HS-27A (cell line): ENCODE measurements at places on chromosomes 2 and 18.
A peak's percentile ranks its signal among the peaks of the same experiment; 100 is the strongest.

GRCh38 chr18:644395-645004 is 13.0 kb upstream of the TYMS start:
- no peak for DNase-seq

- no peak for DNase-seq
Observed at GRCh38 chr18:6722690-6723089, 6.8 kb upstream of the ARHGAP28 start.

DNA sequence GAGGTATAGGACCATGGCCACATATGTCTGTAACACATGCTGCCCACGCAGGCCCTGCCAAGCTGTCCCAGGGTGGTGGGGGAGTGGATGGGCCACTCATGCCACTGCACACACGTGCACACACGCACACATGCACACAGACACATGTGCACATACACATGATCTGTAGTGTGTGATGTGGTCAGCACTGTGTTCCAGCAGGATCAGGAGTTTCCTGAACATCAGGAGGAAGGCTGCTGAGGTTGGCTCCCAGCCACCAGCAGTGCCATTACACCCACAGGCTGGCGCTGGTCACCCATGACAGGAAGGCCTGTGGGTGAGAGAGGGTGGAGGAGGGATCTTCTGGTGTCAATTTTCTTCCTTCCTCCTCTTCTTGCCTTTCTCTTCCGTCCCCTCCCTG is 44.7 kb downstream of the POMC start:
- no peak for DNase-seq

DNA sequence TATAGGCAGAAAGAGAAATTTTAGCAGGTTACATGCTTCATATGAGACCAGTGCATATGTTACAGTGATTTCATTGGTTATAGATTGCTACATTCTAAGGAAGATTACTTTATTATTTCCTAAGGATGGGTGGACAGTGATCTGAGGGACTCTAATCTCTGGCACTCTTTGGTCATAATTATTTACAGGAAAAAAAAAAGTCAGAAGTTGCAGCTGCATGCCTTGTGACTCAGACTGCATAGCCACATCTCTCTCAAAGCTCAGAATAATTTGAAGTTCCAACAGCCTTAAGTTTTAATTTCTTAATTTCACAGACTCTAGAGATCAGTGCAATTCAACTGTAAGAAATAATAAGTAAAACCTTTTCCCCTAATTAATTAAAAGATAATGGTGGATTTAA is 27.1 kb upstream of the BARD1 start:
- no peak for DNase-seq

GRCh38 chr2:232550354-232551249 is at the start of the genes EIF4E2 and TIGD1:
TSS of gene EIF4E2 (plus strand) at chr2:232550689. CDS start at chr2:232550725, 36 bp downstream.
TSS of gene TIGD1 (minus strand) at chr2:232550557. CDS start at chr2:232549882, 675 bp downstream.
- DNase-seq = peak; percentile 54

- no peak for DNase-seq
Observed at GRCh38 chr2:151260573-151261230, 961 bp downstream of the RBM43 start.

DNA sequence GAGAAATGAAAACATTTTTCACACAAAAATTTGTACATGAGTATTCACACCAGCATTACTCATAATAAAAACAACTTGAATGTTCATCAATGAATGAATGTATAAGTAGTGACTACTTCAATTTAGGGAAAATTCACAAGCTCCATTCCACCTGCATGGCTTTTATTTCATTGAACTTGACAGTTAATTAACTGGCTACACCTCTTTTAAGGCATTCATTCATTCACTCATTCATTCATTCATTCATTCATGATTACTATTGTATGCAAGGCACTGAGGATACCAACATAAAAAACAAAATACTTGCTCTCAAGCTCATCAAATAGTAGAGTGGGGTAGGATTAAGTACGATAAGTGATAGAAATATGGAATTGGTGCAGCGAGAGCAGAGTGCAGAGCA is 198.3 kb upstream of the DLGAP1 start:
- DNase-seq = no peak

DNA sequence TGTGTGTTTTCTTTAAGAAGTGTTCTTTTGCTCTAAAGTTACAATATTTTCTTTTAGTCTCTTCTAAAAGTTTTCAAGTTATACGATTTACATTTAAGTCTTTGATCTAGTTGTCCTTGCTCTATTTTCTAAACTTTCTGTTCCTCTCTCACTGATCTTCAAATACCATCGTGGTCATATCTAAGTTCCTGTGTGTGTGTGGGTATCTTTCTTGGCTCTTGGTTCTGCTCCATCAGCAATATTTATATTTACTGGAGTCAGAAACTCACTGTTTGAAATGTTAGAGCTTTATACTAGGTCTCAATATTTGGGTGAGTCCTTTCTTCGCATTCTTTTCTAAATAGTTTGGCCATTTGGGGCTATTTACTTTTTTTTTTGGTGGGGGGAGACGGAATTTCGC is 77.3 kb downstream of the COPS8 start:
- DNase-seq = no peak

GRCh38 chr2:174683392-174683759 is 80.9 kb downstream of the CHRNA1 start:
- no peak for DNase-seq

- no peak for DNase-seq
Observed at GRCh38 chr18:57002627-57003026, 144.3 kb upstream of the BOD1L2 start.

- no peak for DNase-seq
Observed at GRCh38 chr2:240300840-240301239, 134.6 kb upstream of the GPC1 start.

DNA sequence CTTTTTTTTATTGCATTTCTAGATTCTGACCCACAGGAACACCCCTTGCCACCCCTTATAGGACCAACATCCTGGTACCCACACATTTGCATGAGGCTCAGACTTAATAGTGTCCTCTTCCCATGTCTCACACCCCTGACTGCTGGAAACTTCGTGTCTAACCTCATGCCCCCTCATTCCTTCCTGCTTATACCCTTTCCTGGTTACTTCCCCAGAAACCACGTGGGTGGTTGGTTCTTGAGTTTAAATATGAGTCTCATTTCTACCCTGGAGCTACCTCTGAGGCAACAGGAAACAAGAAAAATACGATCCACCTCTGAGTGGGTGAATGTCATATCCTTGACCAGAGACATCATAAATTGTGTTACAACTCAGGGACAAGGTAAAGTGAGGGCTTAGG is 1.6 kb downstream of the TNP1 start:
- DNase-seq = no peak

DNA sequence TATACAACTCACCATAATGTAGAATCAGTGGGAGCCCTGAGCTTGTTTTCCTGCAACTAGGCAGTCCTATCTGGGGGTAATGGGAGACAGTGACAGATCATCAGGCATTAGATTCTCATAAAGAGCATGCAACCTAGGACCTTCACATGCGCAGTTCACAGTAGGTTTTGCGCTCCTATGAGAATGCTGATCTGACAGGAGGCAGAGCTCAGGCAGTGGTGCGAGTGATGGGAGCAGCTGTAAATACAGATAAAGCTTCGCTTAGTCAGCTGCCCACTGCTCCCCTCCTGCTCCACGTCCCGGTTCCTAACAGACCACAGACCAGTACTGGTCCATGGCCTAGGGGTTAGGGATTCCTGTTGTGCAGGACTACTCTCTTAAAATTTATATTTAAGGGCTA is 255.3 kb upstream of the POU3F3 start:
- no peak for DNase-seq
